SHP77 treated with DMSO at 0.1 percent for 48 hours (cell line): ENCODE measurements at places on chromosomes 13 and 19.

DNA sequence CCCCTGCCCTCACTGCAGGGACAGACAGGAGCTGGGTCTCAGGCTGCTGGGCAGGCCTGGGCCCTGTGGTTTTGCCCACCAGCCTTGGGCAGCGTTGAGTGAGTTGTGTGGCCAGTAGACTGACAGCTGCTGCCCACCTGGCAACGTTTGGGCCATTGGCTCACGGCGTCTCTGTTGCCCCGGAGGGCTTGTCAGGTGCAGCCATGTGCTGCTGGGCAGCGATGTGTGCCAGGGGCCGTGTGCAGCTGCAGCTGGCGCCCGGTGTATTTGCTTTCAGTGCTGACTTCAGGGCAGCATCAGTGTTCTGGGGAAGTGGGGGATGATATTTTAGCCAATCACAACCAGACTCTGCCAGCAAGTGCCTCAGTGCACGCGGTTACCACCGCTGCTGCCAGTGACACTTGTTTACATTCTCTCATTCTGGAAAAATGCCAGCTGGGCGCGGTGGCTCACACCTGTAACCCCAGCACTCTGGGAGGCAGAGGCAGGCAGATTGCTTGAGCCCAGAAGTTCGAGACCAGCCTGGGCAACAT is 10.6 kb downstream of the FZR1 start:
- DNase-seq: peak; percentile 90

DNA sequence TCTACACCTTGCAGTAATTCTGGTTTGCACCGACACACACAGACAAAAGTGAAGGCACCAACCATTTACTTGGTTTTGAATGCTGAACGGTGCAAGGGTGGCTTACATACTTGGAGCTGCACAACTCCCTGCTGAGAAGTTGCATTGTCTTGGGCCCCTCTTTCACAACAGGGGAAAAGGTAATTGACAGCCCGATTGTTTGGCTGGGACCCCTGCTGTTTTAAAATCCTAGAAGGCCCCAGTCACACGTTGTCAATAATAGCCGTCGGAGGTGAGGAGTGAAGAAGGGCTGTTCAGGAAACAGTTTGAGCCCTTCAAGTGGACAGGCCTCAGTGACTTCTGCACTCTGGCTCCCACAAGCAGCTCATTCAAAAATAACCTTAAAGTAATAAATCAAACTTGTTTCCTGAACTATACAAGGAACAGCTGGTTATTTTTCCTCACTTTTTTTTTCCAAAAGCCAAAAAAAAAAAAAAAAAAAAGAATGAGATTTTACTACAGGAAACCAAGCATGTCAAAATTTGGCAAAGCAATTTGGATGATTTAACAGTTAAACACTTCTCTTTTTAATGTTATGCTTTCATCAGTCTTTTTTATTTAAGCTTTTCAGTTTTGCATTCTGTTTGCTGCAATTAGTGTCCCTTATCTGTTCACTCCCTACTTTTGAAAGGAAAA is 19.0 kb upstream of the SPRY2 start:
- DNase-seq: peak; percentile 22

DNA sequence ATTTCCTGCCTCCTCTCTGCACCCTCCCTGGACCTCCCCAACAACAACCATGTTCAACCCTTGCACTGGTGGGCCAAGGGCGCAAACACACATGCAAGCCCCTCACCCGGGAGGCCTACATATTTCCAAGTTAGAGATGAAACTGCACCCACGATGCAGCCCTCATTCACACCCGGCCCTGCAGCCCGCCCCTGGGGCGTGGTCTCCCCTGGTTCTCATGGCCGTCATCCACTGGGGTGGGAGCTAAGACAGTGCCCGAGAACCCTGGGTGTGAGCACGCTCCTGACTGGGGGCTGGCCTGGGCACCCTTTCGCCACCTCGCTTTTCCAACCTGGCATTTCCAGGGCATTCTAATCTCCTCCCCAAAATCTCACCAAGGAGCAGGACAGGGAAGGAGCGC is 7.0 kb upstream of the SLC7A10 start:
- DNase-seq: no peak

DNA sequence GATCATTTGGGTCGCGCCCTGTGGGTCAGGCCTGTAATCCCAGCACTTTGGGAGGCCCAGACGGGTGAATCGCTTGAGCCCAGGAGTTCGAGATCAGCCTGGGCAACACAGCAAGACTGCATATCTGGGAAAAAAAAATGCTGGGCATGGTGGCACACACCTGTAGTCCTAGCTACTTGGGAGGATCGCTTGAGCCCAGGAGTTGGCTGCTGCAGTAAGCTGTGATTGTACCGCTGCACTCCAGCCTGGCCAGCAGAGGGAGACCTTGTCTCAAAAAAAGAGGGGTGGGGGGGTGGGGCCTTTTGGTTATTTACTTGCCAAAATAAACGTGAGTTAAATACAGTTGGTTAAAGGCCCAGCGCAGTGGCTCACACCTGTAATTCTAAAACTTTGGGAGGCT is 9.8 kb upstream of the ZNF544 start:
- no peak for DNase-seq

DNA sequence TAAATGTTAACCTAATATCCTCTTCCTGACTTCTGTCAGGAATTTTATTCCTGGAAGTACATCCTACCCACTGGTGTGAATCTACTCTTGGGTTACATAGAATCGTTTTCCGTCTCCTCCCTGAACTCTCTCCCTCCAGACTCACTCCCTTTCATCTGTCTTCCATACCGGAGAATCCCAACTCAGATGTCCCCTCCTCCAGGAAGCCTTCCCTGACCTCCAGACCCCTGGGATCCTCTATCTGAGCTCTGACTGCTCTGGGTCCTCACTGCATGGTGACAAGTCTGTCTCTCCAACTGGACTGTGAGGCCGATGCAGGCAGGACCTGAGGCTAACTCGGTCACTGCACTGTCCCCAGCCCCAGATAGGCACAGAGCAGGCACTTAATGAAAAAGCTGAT is 24.6 kb downstream of the OPA3 start:
- no peak for DNase-seq

- no peak for DNase-seq
Observed at GRCh38 chr13:59793107-59793506, 370.6 kb downstream of the DIAPH3 start.

DNA sequence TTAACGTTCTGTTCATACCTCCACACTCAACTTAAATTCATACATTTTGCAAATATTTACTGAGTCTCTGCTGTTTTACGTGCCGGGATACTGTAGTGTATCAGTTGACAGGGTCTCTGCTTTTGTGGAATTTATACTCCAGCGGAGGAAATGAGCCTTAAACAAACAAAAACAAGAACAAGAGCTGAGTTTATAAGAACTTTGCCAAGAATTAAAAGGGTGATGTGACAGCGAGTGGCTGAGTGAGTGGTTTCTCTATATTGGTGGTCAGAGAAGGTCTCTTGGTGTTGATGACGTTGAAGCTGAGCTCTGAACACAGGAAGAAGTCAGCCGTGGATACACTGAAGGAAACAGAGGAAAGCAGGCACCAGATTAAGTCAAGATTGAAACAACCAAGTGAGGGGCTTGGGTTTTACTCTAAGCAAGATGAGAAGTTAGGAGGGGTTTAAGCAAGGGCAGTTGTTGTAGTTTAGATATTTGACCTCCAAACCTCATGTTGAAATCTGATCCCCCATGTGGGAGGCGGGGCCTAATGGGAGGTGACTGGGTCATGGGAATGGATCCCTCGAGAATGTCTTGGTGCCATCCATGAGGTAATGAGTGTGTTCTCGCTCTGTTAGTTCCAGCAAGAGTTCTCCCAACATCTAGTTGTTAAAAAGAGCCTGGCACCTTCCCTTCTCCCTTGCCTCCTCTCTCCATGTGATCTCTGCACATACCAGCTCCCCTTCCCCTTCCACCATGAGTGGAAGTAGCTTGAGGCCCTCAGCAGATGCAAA is 248.3 kb downstream of the DCLK1 start:
- DNase-seq: no peak

DNA sequence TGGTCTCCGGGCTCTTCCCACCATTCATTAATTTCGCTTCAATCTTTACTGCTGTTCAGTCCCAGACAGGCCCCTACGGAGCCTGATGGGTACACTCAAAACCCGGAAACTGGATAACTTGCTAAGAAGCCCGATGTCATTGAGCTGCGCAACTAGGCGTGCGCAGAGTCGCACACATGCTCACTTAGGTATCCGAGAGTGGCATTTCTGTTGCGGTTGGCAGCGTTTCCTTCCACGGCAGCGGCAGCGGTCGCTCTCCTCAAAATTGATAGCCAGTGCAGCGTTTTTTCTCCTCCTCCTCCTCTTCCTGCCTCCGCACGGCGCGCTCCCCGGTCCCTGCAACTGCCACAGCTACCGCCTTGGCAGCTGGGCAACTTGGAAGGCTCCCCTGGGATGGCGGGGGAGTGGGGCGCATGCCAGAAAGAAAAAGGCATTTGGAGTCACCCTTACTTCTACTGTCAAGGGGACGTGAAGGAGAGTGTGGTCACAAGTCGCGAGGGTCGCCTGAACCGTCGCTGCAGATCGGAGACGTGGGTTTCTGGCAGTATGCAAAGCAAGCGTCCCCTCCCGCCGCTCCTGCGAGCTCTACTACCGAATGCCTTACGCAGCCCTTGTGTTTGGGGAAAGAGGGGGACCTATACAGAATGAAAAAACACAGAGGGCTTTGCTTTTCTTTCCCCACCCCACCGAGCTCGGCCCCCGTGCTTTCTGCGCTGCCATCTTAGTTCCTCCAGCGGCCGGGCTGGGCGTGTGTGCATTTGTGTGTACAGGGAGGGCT is 2.4 kb upstream of the MYCBP2 start:
- DNase-seq: peak; percentile 92

GRCh38 chr19:3830621-3831589 is 37.9 kb downstream of the ZFR2 start:
- DNase-seq: no peak

DNA sequence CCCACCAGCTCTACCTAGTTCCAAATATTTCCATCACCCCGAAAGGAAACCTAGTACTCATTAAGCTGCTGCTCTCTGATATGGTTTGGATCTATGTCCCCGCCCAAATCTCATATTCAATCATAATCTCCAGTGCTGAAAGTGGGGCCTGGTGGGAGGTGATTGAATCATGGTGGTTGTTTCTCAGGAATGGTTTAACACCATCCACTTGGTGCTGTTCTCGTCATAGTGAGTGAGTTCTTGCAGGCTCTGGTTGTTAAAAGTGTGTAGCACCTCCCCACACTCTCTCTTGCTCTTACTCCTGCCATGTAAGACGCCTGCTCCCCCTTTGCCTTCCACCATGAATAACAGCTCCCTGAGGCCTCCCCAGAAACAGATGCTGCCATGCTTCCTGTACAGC is 43.4 kb upstream of the MED4 start:
- DNase-seq: no peak

DNA sequence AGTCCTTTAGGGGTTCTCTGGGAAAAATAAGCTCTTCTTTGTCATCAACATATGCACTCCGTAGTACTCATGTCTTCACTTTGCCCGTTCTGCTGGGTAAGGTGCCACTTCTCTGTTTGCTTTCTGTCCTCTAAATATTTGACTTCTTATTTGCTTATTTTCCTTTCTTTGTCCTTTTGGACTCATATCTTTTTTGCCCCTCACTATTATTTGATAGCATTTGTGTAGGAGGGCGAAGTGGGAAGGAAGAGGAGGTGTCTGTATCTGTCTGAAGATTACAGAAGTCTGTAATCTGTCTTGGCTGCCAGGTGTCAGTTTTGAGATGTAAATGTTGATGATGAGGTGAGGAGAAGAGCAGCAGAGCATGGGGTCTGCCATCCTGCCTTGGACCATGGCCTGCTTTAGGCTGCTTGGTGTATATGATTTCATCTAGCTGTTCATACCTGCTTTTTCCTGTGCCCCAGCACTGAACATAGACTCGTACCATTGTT is 30.8 kb downstream of the USPL1 start:
- DNase-seq: no peak
